H1 (cell line): ENCODE measurements at places on chromosomes 4 and X. TPM values are rescaled to one million over a fixed set of nuclear protein-coding genes. Genes with fewer than 3 reads are reported as not detected.

DNA sequence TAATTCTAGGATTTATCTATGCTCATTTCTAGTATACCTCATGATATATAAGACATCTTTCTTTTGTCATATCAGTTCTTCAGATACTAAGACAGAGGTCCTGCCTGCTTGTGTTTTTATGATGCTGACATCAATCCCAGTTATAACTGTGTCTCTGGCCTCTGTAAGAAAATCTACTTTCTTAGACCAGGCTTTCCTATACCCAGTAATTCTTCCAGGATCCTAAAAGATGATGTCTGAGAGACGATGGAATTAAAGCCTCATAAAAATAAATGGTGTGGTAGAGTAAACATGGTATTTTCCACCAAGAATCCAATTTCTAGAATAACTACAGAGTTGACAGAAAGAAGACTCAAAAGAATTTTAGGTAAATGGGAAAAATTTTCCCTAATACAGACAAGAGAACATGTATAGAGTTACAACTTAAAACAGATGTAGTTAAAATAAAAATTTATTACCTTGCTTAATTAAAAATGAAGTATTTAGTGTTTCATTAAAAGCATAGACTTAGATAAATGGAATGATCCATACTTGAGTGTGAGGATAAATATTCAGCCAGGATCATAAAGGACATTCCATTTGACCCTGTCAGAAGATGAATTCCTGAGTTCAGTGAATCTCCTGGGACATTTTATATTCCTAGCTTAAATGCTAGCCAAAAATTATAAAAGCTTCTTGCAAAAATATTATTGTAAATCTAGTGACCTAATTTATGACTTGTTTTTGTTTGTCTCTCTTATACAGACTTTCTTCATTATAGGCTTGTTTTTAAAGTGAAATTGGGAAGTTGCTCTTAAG is 137.4 kb downstream of the PDLIM5 start:
- H3K4me1 ChIP-seq: no peaks in the 10 kb centered on the region
- no peak overlapping the region for H3K4me3 ChIP-seq
- no peak overlapping the region for H3K27ac ChIP-seq
- H3K27me3 ChIP-seq: no peaks in the 10 kb centered on the region

DNA sequence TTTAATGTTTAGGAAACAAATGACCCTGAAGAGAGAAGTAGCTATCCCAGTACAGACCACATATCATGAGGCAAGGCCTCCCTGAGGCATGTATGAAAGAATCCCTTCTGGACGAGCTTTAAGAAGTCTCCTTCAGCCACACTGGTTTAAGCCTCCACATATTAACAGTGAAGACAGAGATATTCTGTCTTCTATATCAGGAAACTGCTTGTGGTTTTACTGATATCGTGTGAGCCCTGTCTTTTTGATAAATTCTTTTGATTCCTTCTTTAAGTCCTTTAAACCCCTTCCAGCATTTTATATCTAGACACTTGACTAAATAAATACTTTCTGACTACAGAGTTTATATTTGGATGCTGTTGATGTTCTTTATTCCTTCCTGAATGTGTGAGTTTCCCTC is 45.9 kb upstream of the GPC4 start:
- no peak for DNase-seq
- H3K4me3 ChIP-seq: no peak overlapping the region
- no peaks in the 10 kb centered on the region for H3K4me1 ChIP-seq
- H3K27ac ChIP-seq: no peak overlapping the region
- no peaks in the 10 kb centered on the region for H3K36me3 ChIP-seq

GLRB gene
- total RNA-seq: 0.54 and 1.1 TPM in 2 replicates

- no peak for DNase-seq
- no peaks in the 10 kb centered on the region for H3K27me3 ChIP-seq
- H3K4me3 ChIP-seq: no peak overlapping the region
- no peaks in the 10 kb centered on the region for H3K36me3 ChIP-seq
- no peak overlapping the region for H3K27ac ChIP-seq
- no peaks in the 10 kb centered on the region for H3K4me1 ChIP-seq
These were observed 131.7 kb upstream of the PCDH18 start for GRCh38 chr4:137664046-137664387.

SLC16A2 gene
- total RNA-seq: 23.6 and 24.4 TPM in 2 replicates

DNA sequence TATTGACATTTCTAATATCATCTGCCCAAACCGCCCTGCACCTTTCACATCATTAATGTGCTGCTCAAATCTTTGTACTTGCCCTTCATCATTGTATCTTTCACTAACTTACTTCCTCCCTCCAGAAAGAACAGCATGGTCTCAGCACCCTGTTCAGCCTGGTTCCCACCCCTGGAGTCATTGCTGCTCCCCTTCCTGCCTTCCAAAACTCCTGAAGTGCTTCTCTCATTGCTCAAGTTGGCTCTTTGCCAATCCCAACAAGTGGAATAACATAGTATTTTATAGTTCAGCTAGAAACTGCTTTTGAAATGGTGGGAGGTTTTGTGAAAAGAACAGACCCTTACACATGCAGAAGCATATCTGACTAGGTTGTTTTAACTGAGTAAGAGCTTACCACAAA is 14.0 kb upstream of the TTC29 start:
- no peaks in the 10 kb centered on the region for H3K36me3 ChIP-seq
- no peaks in the 10 kb centered on the region for H3K27me3 ChIP-seq
- H3K4me1 ChIP-seq: no peaks in the 10 kb centered on the region
- no peak overlapping the region for H3K4me3 ChIP-seq
- no peak overlapping the region for H3K27ac ChIP-seq
- DNase-seq: no peak

DNA sequence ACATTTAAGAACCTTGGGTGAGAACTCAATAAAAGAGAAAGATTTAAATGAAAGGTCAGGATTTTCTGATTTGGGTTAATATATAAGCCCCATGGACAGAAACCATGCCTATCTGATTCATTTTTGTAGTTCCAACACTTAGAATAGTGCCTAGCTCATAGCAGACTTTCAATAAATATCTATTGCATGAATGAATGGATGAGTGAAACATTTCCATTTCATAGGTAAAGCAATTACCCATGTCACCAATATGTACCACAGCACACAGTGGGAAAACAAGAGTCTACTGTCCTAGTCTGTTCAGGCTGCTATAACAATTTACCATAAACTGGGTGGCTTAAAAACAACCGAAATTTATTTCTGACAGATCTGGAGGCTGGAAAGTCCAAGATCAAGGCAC is 63.9 kb upstream of the PTPN13 start:
- DNase-seq: no peak
- no peak overlapping the region for H3K4me3 ChIP-seq
- H3K4me1 ChIP-seq: no peaks in the 10 kb centered on the region
- no peaks in the 10 kb centered on the region for H3K27me3 ChIP-seq
- H3K36me3 ChIP-seq: no peaks in the 10 kb centered on the region; the same call in 1 of the 2 replicates

GRCh38 chr4:99165978-99166377 is 21.9 kb upstream of the ADH4 start:
- DNase-seq: no peak
- no peaks in the 10 kb centered on the region for H3K27me3 ChIP-seq
- H3K27ac ChIP-seq: no peak overlapping the region
- no peaks in the 10 kb centered on the region for H3K36me3 ChIP-seq
- no peak overlapping the region for H3K4me3 ChIP-seq

- H3K27ac ChIP-seq: no peak overlapping the region
- no peak for DNase-seq
- no peaks in the 10 kb centered on the region for H3K36me3 ChIP-seq
- no peaks in the 10 kb centered on the region for H3K27me3 ChIP-seq
These were observed 157.3 kb downstream of the PRDM5 start for GRCh38 chr4:120765260-120765680.

- H3K27me3 ChIP-seq: no peaks in the 10 kb centered on the region; the same call in 1 of the 2 replicates
- no peak overlapping the region for H3K4me3 ChIP-seq
- H3K4me1 ChIP-seq: no peaks in the 10 kb centered on the region
- H3K27ac ChIP-seq: no peak overlapping the region
These were observed 159.2 kb upstream of the SLC7A11 start for GRCh38 chr4:138401334-138401733.

CTPS2 gene
- 32.7 and 34.0 TPM in 2 replicates for total RNA-seq

UGT2B10 gene
- not detected in 2 replicates for total RNA-seq

DNA sequence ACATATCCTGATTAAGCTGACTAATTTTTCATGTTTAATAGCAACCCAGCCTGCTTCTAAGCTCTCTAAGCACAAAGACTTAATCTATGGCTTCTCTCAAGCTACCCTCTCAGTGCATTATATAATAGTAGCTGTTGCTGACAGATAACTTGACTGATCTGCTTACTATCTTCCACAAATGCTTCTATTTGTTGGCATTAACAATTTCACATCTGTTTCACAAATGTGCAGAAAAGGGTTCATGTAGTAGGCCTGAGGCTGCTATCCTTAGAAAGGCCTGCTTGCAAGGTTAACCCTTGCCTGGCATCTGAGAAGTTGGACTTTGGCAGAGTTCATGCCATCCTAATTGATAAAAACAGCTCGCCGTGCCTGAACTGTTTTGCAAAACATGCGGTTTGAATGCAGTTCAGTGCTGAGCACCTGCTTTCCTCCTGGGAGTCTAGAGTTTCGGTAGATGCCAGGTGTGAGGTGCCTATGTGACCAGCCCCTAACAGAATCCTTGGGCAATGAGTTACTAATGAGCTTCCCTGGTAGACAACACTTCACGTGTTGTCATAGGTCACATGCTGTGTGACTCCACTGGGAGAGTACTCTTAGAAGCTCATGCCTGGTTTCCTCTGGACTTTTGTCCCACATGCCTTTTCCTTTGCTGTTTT is 68.4 kb downstream of the NSG1 start:
- H3K4me1 ChIP-seq: peaks cover 18% of the 10 kb centered on the region
- H3K4me3 ChIP-seq: no peak overlapping the region

- peaks cover 2% of the 10 kb centered on the region for H3K4me1 ChIP-seq
- no peaks in the 10 kb centered on the region for H3K27me3 ChIP-seq
- H3K27ac ChIP-seq: no peak overlapping the region
- H3K36me3 ChIP-seq: no peaks in the 10 kb centered on the region; the same call in 1 of the 2 replicates
These were observed 30.4 kb downstream of the WDFY3 start for GRCh38 chr4:84936123-84936522.

ZFX gene
- total RNA-seq: 22.0 and 24.3 TPM in 2 replicates

- H3K27me3 ChIP-seq: no peaks in the 10 kb centered on the region
- no peak for DNase-seq
- no peaks in the 10 kb centered on the region for H3K4me1 ChIP-seq
- H3K4me3 ChIP-seq: no peak overlapping the region
- no peak overlapping the region for H3K27ac ChIP-seq
These were observed 11.6 kb downstream of the RBMX2 start for GRCh38 chrX:130413415-130413814.

PNMA6A gene
- total RNA-seq: 5.7 and 6.0 TPM in 2 replicates

GRCh38 chrX:19906293-19906692 is 18.9 kb upstream of the SH3KBP1 start:
- H3K4me3 ChIP-seq: no peak overlapping the region
- DNase-seq: no peak
- H3K36me3 ChIP-seq: no peaks in the 10 kb centered on the region
- no peaks in the 10 kb centered on the region; the same call in 1 of the 2 replicates for H3K4me1 ChIP-seq
- no peaks in the 10 kb centered on the region for H3K27me3 ChIP-seq

DNA sequence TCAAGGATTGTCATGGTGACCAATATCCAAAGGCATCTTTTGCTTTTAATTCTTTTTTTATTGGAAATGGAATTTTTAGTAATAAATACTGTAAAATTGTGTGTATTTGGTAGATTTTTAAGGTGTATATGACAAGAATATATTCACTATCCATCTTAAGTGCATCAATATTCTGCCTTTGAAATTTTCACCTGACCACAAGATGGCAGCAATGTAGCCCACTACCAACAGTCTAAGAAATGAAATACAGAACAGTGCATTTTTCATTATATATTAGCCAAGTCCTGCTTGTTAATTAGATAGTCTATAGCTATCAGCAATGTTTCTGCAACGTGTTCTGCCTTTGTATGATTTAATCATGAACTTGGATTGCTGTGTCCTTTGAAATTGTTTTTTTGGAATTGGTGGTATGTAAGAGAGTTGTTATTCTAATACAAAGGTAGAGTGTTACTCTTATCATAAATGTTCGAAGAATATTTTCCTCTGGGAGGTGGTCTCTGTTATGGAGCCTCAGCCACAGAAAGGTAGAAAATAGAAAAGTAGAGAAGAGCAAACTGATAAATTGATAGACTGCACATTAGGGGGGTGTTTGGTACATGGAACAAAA is 38.2 kb downstream of the HPGDS start:
- no peak overlapping the region for H3K27ac ChIP-seq
- H3K27me3 ChIP-seq: no peaks in the 10 kb centered on the region
- H3K4me1 ChIP-seq: no peaks in the 10 kb centered on the region
- no peaks in the 10 kb centered on the region for H3K36me3 ChIP-seq
- DNase-seq: no peak
- H3K4me3 ChIP-seq: no peak overlapping the region

GRCh38 chr4:85763202-85763601 is 288.3 kb downstream of the ARHGAP24 start:
- no peaks in the 10 kb centered on the region for H3K36me3 ChIP-seq
- H3K4me1 ChIP-seq: no peaks in the 10 kb centered on the region
- DNase-seq: no peak
- H3K27ac ChIP-seq: no peak overlapping the region
- no peaks in the 10 kb centered on the region for H3K27me3 ChIP-seq
- H3K4me3 ChIP-seq: no peak overlapping the region

DNA sequence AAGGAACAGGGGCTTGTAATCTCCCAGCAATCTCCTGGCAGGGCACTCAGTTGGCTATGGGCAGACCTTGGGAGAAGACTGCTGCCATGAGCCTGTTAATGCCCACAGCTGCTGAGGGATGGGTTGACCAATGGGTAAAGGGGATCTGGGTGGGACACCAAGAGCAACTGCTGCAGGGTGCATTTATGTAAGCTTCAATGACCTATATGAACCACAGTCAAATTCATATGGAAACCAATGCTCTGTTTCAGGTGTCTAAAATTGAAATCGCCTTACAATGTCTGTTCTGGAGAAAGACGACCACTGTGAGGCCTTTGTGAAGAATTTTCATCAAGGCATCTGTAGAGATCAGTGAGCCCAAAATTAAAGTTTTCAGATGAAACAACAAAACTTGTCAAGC is 6.1 kb downstream of the EPGN start:
- no peaks in the 10 kb centered on the region for H3K27me3 ChIP-seq
- no peak for DNase-seq
- H3K27ac ChIP-seq: no peak overlapping the region
- H3K4me3 ChIP-seq: no peak overlapping the region
- no peaks in the 10 kb centered on the region for H3K4me1 ChIP-seq

RTL9 gene
- total RNA-seq: 0.11 and 0.20 TPM in 2 replicates

- DNase-seq: no peak
- H3K36me3 ChIP-seq: no peaks in the 10 kb centered on the region
- H3K4me1 ChIP-seq: no peaks in the 10 kb centered on the region
These were observed 46.5 kb downstream of the CWH43 start for GRCh38 chr4:49032440-49033161.

- DNase-seq: no peak
- no peaks in the 10 kb centered on the region for H3K27me3 ChIP-seq
- no peaks in the 10 kb centered on the region for H3K4me1 ChIP-seq
- no peak overlapping the region for H3K4me3 ChIP-seq
- H3K27ac ChIP-seq: no peak overlapping the region
These were observed 242.1 kb downstream of the ADAMTS3 start for GRCh38 chr4:72326692-72327632.

CETN2 gene
- total RNA-seq: 24.2 and 24.3 TPM in 2 replicates

NKX3-2 gene
- 0.11 and 0.13 TPM in 2 replicates for total RNA-seq

VSIG1 gene
- total RNA-seq: 1.6 and 2.2 TPM in 2 replicates
